CD4-positive, alpha-beta T cell (primary cell): ENCODE measurements at places on chromosomes 11 and 22.

DNA sequence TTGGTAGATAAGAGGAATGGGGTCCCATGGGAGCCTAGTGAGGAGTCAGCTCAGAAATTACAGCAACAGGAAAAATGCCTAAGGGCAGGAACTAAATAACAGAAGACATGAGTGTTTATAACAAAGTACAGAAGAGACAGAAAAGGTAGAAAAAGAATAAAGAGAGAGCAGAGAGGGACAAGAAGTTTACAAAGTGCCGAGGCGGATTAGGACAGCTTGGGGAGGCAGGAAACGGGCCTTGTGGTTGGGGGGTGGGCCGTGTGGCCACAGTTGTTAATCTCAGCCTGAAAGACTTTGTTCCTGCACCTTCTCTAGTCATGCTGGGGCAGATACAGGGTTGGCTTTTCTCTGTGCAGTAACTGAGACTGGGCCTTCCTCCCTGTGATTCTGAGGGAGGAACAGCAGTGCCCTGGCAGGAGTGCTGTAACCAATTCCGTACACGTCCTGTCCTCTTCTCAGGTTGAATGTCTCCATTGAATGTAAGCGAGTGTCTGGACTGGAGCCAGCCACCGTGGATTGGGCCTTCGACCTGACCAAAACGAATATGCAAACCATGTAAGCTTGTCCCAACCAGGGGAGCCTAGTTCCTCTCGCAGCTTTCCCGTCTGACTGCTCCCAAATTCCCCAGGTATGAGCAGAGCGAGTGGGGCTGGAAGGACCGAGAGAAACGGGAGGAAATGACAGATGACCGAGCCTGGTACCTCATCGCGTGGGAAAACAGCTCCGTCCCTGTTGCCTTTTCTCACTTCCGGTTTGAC, 13.2 kb downstream of the NAA40 start:
- DNase-seq: peak; percentile 46

DNA sequence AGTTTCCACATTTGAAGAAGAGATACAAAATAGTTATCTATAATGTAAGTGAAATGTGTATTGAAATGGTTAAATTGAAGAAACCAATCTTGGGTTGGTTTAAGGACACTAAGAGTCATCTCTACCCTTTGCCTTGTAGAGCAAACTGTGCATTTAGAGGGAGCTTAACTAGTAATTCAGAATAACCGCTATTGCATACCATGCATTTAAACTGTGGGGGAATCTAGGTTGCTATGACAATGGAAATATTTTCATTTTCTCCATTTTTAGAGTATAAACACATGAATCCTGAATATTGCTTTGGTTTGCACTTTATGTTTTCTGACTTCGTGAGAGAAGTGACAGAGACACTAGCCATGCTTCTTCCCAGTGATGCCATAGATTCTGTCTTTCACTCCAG, 39.7 kb downstream of the FAT3 start:
- DNase-seq: no peak

DNA sequence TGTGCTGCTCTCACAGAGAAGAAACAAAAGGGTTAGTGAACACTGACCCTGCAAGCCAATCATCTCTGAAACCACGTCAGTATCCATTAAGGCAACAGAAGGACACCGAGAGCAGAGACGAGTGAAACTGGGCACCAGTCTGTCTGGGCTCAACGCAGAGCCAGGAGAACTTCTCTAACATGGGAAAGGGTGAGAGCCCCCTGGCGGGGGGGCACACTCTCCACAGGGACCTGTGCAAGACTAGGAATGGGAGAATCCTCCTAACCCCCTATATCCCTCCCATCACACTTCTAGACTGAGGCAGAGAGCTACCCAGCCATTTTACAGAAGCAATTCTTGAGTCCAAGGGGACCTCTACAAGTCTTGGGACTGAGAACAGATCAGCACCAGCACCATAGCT, 285.8 kb downstream of the SOX6 start:
- DNase-seq: no peak

- DNase-seq: no peak
These were observed 1.6 kb downstream of the TRIM68 start for GRCh38 chr11:4606231-4607015.

GRCh38 chr22:42639541-42640241, 710 bp downstream of the ATP5MGL start:
- DNase-seq: no peak

- DNase-seq: no peak
These were observed 1099.2 kb downstream of the LRRC4C start for GRCh38 chr11:40360206-40360798.

GRCh38 chr11:116837231-116838091, at the start of gene APOA1:
APOA1 (minus strand) TSS chr11:116837622; CDS start chr11:116837387, 235 bp downstream.
- DNase-seq: no peak

- DNase-seq: no peak
These were observed 231.0 kb downstream of the TTC28 start for GRCh38 chr22:28448625-28449024.

DNA sequence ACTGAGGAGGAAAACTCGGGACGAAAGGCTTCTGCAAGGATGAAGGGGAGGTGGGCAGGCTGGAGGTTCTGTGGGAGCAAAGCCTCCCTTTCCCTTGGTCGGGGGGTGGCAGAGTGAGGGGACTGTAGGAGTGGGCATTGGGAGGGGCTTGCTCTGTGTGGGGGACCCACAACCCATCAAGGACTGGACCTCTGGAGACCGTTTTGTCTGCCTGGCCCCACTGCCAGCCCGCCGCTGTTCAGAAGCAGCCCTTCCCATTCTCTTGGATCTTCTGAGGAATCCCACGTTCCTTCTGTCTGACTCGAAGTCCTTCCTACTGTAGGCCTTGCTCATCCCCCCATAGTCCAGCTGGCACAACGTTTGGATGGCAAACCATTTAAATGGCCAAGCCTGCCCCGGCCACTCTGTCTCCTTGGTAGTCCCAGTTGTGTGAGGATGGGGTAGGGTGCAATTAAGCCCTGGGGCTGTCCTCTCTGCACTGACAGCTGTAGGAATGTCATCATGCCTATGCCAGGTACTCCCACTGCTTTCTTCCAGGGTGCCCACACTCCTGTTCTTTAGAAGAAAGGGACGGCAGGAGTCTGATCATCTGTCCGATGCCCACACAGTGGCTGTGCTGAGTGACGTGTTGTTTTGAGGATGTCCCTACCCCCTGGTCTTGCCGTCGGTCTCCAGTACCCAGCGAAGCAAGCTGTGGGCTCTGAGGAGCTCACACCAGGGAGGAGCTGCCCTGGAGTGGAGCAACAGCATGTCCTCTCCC, 17.0 kb upstream of the NECTIN1 start:
- no peak for DNase-seq

GRCh38 chr22:45221201-45221600, 19.5 kb downstream of the KIAA0930 start:
- DNase-seq: no peak

DNA sequence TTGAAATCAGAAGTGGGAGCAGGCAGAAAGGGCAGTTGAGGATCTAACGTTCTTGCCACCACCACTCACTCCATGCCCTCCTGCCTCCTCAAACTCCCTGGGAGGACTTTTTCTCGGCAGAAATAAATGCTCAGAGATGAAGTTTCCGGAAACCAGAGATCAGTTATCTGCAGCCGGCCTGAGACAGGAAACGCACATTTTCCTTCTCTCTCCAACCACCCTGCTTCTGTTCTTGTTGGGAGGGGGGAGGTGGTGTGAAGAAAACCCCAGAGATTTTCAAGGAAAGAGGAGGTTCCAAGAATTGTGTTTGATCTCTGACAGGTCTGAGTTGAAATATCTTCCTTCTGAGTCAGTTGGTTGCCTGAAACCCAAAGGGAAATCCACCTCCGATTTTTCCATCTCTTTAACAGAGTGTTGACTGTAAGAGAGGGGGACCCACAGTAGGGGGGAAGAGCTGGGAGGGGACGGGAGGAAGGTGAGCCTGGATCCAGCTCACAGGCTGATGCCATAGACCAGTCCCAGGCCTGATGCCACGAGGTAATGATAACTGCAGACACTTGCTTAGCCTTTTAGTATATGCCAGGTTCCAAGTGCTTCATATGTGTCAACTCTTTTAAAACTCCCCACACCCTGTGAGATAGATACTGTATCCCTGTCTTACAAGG, 100.8 kb downstream of the TRAF6 start:
- DNase-seq: peak; percentile 17

GRCh38 chr11:113722221-113722620, 16.1 kb upstream of the TMPRSS5 start:
- no peak for DNase-seq

DNA sequence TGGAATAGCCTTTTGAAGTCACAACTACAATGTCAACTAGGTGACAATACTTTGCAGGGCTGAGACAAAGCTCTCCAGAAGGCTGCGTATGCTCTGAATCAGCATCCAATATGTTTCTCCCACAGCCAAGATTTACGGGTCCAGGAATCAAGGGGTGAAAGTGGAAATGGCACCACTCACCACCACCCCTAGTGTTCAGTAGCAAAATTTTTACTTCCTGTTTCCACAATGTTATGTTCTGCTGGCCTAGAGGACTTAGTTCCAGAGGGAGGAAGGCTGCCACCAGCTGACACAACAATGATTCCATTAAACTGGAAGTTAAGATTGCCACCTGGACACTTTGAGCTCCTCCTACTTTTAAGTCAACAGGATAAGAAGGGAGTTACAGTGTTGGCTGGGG, 68.5 kb upstream of the MPEG1 start:
- DNase-seq: no peak

GRCh38 chr22:40741116-40741515, 61.8 kb downstream of the MCHR1 start:
- DNase-seq: no peak

DNA sequence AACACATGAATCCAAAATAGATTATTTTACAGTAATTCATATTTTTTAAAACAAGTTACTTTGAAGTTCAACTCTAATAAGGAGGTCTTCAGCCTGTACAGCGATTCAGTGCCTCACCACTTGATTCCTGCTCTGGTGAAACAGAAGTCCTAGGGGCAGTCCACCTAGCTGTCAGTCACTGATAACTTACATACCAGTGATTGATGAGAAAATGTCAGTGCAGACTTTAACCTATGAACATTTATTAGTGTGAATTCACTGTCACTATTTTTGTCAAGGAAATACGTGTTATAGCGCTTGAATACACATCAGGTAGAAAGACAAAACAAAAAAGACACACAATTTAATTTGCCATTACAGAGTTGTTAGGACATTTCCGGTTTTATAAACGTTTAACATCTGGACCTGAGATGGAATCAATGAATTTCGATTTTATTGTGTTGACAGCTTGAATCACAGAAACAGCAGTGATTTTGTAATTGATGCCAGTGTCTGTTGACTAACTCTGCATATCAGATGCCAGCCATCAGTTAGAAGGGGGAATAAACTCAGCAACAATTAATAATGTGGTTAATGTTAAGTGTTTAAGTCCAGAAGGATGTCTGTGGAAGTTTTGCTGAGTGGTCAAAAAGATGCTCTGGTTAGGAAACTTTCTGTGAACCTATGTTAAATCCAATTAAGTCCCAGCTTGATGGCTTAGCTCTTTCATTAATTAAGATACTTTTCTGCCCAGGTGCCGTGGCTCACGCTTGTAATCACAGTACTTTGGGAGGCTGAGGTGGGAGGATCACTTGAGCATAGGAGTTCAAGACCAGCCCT, 34.5 kb downstream of the ELF5 start:
- no peak for DNase-seq

DNA sequence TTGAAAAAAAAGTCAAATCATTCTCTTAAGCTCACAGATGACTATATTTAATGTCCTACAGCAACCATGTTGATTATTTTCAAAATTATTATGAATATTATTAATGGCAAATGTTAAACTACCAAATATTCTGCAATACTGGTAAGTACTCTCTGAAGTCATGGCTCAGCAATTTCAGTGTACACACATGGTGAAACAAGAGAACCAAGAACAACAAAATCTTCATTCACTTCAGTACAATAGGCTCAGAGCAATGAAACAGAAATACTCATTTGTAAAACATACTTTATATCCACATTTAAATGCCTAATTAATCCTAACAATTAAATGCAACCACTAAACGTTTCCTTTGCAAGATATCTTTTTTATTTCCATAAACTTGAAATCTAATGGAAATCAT, 347.2 kb downstream of the TTC28 start:
- no peak for DNase-seq

GRCh38 chr22:30457981-30458380, 13.8 kb downstream of the SEC14L3 start:
- no peak for DNase-seq

- DNase-seq: no peak
These were observed 80.2 kb upstream of the NAV2 start for GRCh38 chr11:19632499-19632834.

DNA sequence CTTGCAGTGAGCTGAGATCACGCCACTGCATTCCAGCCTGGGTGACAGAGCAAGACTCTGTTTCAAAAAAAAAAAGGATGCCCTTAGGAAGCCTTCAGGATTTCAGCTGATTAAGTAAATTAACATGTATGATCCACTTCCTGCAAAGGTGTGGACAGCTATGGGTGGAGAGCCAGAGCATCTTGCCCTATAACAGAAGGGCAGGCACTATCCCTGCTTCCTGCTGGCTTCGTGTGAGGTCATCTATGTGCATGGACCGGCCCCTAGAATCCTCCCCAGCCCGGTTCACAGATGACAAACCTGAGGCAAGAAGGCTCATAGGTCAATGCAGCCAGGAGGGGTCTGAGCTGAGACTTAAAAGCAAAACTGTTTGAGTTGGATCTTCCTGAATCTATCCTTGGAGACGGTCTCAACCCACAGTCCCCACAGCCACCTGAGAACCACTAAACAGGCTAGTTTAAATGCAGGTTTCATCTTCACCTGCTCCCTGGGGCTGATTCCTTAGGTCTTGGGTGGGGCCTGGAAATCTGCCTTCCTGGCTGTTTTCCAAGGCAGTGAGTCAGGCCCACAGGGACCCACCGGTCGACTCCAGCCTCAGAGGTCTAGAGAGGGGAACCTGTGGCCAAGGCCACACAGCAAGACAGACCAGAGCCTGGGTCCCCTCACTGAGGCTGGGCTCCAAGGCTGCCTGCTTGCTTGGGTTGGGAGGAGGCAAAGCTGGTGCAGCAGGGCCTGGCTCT, 55.2 kb upstream of the MPEG1 start:
- no peak for DNase-seq

DNA sequence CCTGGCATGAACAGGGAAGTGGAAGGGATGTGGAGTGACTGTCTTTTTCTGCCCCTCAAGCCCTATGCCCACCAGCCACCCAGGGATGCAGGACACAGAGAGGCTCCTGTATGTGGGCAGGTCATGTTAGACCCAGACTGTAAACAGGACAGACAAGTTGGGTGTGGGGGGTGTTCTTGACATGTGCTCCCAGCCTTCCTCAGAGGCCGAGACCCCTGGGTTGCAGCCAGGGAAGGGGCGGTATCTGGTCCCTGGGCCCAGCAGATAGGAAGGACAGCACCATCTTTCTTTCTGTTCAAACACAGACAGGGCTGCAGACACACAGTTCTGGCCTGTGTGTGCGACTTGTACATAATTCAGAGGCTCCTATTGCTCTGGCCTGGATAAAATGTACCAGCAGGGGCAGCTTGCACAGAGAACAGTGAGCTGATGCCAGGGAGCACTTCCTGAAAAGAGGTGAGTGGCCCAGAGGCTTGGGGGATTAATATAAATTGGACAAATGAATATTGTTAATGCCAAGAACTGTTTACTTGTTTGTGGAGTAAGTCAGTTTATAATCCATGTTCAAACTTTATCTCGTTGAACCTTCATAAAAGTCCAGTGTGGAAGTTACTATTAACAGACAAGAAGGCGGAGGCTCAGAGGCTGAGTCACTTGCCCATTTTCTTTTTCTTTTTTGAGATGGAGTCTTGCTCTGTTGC, 16.6 kb downstream of the GDPD5 start:
- no peak for DNase-seq
